Stimulated activated CD4-positive, alpha-beta T cell treated with anti-CD3 and anti-CD28 coated beads, Interleukin-1b, Interleukin-23, amount 100 ng/mL, for 1 hour (primary cell): ENCODE measurements at places on chromosomes 3 and 15.

GRCh38 chr3:66276705-66277274 is 56.0 kb downstream of the SLC25A26 start:
- DNase-seq, result peak; percentile 27

- no peak for DNase-seq
These were observed 37.2 kb downstream of the DET1 start for GRCh38 chr15:88509321-88509720.

DNA sequence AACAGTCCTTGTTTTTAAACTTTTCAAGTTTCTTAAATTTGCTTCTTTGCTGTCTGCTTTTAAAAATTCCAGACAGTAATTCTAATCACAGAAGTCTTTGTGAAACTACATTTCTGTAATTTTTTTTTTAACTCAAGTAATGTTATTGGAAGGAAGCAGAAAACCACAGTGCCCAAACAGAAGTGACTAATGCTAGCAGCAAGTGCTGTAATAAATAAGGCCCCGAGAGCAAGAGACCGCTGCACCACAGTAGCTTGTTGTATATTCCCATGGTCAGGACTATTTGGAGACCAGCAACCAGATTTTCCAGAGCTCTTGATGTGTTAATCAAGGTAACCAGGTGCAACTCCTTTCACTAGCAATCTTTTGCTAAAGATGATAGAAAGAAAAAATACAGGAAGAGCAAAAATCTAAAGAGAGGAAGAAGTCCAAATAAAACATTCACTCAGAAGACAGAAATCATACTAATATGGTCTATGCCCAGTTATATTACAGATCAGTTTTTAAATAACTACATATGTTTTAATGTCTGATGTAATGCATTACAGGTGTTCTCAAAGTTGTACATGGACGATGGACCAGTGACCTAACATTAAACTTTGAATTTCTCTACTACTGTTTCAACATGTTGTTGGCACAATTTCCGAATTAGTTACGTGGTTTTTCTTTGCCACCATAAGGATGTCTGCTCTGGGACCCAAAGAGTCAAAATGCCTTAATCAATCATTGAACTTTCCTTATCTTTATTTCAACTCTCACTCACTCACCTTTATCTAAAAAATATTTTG is 36.4 kb downstream of the WWTR1 start:
- no peak for DNase-seq

DNA sequence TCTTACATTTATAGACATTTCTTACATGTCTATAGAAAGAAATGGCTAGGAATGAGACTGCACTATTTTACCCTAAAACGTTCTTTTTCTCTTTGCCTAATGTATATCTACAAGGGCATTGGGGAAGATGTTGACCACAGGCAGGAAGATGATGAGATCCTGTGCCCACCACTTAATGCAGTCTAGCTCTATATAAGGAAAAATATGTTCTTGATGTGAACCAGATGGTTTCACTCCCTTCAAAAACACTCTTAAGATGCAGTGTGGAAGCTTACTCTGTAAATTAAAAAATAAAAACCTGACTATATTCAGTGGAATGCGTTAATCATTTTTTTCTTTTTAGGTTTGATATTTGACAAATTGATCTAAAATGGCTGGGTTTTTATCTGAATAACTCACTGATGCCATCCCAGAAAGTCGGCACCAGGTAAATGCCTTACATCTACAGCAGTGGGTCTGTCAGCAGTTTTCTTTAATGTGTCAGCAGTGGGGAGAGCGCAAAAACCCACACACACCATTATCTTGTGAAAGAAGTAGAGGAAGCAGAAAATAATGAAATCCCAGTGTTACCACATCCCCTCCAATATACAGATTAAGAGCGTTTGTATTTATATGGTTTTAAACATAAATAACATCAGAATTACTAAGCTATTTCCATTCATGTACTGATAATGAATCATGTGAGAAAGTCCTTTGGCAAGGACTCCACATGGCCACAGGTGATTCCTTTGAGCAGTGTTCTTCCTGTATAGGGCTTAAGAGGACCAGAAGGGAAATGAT is 10.1 kb downstream of the AGTR1 start:
- DNase-seq, result no peak

GRCh38 chr3:98032265-98032664 is 2.9 kb downstream of the GABRR3 start:
- DNase-seq, result no peak

DNA sequence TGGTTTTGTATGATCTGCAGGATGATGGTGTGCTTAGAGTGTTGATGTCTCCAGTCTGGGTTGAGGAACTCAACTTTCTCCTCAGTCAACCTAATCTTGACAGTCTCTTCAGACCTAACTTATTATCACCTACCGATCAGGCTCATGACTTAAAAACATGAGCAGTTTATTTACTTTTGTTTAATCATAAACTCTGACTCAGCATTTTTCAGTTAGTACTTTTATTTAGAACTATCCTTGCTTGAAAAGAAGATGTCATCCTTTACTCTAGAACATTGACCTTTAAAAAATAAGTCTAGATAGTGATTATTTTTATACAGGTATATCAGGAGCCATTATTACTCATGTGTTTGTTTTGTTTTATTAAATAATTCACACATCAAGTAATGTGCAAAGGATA is 414.8 kb downstream of the AGBL1 start:
- no peak for DNase-seq
